ENCODE measurements at places on chromosomes 7 and 10.

- no peak for DNase-seq
Observed at GRCh38 chr10:92027141-92027540, 103.6 kb downstream of the BTAF1 start.

GRCh38 chr7:157360483-157361025 lies 23.8 kb downstream of the DNAJB6 start:
- no peak for DNase-seq

GRCh38 chr10:124678557-124679240 lies 65.5 kb downstream of the FAM53B start:
- DNase-seq = no peak

DNA sequence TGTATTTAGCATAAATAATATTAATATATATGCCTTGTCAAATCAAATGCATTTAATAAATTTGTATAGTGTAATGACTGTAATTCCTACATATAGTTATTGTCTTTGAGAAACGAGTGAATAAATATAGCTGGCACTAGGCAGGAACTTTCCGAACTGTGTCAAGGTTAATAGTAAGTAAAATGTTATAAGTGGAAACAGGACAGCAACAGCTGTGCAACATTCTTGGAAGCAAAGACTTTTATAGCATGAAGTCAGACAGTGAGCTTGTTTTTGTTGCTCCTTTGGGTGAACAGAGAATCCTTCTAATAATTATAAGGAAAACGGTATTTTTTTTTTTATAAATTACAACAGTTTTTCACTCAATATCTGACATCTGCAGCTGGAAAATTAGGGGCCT lies 14.0 kb upstream of the EXOC6 start:
- DNase-seq = no peak

GRCh38 chr7:44382459-44383265 lies 57.3 kb upstream of the CAMK2B start:
- no peak for DNase-seq

DNA sequence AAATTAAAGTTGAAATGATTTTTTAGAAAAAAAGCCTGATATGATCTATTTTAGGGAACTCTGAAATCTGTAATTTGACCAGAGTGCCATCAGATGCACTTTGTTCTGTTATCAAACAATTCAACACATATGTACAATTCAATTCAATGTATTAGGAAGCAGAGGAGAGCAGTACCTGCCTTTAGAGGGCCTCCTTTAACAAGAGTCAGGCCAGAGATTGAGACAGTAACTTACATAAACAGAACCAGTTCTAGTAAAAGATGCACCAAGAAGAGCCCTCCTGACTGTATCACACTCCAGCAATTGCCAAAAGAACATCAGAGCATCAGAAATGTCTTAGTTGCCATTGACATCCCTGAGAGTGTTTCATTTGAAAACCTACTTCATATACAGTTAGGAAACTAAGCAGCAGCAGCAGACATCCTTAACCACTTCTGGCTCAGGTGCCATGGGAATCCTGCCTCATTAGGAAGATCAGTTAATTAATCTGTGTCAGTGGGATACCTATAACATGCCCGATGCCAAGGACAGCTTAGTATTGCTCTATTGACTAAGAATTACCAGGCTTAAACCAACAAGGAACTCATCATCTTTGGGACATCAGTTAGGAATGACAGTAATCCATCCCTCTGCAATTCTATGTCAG lies 1222.6 kb upstream of the LRRN3 start:
- no peak for DNase-seq

DNA sequence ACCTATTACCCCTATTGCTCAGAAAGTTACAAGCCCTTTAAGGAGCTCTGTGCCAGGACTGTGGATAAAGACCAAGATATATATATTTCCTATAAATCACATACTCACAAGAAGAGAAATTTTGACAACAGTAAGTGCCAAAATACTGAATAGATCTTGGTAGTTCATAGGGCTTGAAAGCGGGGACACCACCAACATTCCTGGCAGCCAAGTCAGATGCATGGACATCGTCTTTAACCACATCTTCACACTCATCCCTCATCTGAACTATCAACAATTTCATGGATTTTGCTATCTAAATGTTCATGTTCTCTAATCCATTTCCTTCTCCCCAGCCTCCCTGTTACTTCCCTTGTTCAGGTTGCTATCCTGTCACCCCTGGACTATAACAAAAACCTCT lies 67.5 kb upstream of the LRRC17 start:
- no peak for DNase-seq

DNA sequence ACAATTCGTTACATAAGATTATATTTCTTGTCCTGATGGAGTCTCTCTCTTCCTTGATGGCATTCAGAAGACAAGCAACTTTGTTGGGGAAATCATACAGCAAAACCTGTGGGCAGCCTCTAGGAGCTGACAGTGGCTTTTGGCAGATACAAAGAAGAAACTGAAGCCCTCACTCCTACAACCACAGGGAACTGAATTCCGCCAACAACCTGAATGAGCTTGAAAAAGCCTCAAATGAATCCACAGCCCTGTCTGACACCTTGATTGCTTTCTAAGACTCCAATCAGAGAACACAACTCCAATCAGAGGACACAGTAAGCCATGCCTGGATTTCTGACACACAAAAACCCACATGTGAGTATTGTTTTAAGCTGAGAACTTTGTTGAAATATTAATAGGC lies 576.8 kb upstream of the LRRTM3 start:
- no peak for DNase-seq

- DNase-seq = no peak
Observed at GRCh38 chr7:130894146-130894908, 160.3 kb upstream of the KLF14 start.

DNA sequence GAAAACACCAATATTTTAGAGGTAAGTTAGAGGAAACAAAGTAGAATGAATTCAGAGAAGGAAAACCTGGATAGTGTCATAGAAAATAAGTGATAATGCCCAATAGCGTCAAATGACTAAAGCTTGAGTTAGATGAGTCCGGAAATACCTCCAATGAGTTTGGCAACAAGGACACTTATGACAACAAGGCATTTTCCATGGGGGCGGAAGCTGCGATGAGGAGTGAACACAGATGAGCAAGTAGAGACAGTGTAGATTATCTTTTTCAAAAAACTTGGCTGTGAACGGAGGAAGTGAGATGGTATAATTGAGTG lies 383 bp upstream of the R3HCC1L start:
- DNase-seq = no peak

GRCh38 chr10:59387951-59388670 lies 25.8 kb upstream of the FAM13C start:
- DNase-seq = no peak

- DNase-seq = no peak
Observed at GRCh38 chr7:22633286-22633953, 93.6 kb upstream of the IL6 start.

DNA sequence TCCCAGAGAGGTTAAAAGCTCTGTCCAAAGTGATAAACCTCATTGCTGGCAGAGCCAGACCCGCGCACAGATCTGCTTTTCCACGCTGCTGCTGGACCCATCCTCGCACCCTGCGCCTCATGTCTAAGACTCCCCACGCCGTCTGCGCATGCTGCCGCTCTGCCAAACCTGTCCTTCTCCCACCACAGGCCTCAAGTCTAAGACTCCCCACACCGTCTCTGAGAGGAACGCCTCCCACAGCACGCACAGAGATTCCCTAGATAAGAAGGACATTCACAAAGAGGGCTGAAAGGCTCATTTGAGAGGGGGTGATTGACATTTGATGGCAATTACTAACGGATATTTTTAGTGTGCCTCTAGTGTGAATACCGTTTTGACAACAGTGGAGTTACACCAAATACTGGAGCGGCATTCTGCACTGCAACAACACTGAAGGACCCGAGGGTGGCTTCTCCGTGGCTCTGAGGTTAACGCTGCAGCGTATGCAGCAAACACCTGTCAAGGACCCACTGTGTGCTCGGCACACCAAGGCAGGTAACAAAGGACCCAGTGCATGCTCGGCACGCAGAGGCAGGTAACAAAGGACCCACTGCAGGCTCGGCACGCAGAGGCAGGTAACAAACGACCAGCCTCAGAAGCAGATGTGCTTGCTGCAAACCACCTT lies 231.4 kb downstream of the DNAJB6 start:
- DNase-seq = no peak

DNA sequence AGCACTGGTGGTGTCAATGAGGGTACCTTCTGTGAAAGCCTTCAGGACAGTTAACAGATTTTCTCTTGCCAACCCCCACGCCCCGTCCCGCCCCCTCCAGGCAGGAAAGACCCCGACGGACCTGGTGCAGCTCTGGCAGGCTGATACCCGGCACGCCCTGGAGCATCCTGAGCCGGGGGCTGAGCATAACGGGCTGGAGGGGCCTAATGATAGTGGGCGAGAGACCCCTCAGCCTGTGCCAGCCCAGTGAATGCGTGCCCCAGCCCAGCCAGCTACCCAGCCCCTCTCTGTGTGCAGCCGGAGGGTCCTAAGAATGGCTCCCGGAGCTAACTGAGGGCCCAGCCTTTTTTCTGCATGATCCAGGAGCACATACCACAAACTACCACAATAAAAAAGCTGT lies 713 bp upstream of the HOGA1 start:
- DNase-seq = no peak

DNA sequence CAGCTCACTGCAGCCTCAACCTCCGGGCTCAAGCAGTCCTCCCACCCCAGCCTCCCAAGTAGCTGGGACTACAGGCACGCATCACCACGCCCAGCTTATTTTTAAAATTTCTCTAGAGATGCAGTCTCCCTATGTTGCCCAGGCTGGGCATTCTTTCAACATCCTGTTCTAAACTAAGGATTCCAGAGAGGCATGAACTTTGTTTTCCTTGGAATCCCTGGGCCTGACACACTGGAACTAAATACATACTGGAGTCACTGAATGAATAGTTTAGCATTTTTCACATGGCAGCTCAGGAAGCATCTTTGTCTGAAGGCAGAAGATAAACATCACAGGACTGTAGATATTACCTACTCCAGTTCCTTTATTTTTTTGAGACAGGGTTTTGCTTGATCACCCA lies 108.7 kb downstream of the ITIH5 start:
- DNase-seq = no peak

GRCh38 chr7:20343205-20343604 lies 12.5 kb downstream of the ITGB8 start:
- DNase-seq = no peak

GRCh38 chr7:14073988-14074387 lies 84.5 kb upstream of the ETV1 start:
- DNase-seq = no peak

DNA sequence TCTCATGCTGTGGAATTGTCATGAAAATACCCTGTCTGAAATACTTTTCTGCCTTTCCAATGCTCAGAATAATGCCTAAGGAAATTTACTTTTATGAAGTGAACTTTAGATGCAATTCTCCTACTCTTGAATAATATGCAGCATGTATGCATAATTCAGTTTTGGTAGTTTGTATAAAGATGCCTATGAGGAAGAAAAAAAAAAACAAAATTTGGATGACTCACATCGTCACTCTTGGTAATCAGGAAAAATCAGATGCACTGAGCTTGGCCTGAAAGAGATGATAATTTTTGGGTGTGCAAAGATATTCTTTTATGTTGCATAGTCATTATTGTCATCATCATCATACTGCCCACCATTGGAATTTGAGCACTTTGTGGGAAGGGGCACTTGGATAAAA lies 382.1 kb downstream of the ANKRD7 start:
- DNase-seq = no peak

DNA sequence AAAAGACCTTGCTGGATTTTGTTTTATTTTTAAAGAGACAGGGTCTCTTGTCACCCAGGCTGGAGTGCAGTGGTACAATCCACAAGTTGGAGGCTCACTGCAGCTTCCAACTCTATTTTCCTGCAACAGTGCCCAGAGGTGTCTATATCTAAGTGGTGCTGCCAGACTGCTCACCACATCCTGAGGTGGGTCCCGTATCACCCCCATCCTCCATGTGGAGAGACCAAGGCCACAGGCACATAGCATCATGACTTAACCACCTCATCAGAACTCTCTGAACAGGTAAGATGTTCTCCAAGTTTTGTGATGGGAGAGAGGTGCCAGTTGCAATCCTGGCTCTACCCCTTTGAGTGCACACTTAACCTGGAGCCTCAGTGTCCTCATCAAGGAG lies 98.2 kb downstream of the RNF216 start:
- no peak for DNase-seq

GRCh38 chr7:55500117-55500756 lies 72.1 kb downstream of the VOPP1 start:
- no peak for DNase-seq

- DNase-seq = no peak
Observed at GRCh38 chr7:122719010-122719578, 16.4 kb upstream of the RNF148 start.

DNA sequence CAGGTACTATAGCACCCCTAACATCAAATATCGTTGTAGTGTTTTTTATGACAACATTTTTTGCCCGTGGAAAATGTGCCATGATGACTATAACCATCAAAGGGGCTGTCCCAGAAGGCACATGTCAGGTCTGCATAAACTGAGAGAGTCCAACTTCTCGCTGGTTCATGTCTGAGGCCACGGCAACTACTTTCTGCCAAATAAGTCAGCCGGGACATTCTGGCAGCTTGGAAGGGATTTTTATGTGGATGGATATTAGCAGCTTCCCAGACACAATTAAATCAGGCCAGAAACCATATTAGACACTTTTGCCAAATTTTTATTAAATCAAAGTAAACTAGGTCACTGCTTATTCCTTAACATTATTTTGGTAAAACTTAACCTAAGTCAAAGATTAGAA lies 477.4 kb upstream of the FZD8 start:
- DNase-seq = no peak

GRCh38 chr7:117011419-117012260 lies 58.3 kb downstream of the ST7 start:
- DNase-seq = peak; percentile 79

GRCh38 chr7:54995610-54996363 lies 23.0 kb upstream of the EGFR start:
- peak; percentile 70 for DNase-seq

DNA sequence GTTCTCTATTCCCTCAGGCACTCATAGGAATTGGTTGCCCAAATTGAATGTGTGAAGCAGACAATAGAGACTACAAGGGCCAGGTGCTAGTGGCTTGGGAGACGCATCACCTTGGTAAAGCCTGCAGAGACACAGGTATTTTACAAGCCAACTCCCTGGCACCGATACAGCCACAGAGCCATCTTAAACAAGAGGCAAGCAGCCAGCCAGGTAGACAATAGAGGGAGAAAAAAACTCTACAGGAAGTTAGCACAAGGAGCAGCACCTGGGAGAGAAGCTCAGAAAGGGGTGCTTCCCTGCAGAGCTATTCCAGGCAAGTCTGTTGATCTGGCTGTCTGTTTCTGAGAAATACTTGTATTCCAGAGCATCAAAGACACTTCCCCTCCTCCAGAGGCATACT lies 43.0 kb upstream of the CDK1 start:
- no peak for DNase-seq

- DNase-seq = no peak
Observed at GRCh38 chr7:107461938-107462533, 7.8 kb upstream of the GPR22 start.

- DNase-seq = no peak
Observed at GRCh38 chr7:135159359-135160085, 11.0 kb downstream of the CYREN start.

Data from activated CD4-positive, alpha-beta T cell treated with anti-CD3 and anti-CD28 coated beads, Interleukin-10, Interleukin-2, amounts not matched to agents 100 ng/mL and 50 ng/mL, durations not matched to agents 16 hours and 8 hours (primary cell).